K562 (cell line): ENCODE measurements at places on chromosomes 3 and 15. TPM values are rescaled to one million over a fixed set of nuclear protein-coding genes. Genes with fewer than 3 reads are reported as not detected.

The TM4SF4 gene
- 0.31 and 0.81 TPM in 2 replicates for total RNA-seq

The COMMD2 gene
- total RNA-seq: 36.1 and 37.5 TPM in 2 replicates

The TBCCD1 gene
- 18.4 and 20.9 TPM in 2 replicates for total RNA-seq

The CCR9 gene
- not detected in 2 replicates for total RNA-seq

The CD47 gene
- 36.2 and 36.3 TPM in 2 replicates for total RNA-seq

The PDZRN3 gene
- 0.07 and 0.16 TPM in 2 replicates for total RNA-seq

The ARNT2 gene
- total RNA-seq: not detected in 2 replicates

The ALPK3 gene
- 0.07 and 0.13 TPM in 2 replicates for total RNA-seq

The MNS1 gene
- 2.5 and 2.7 TPM in 2 replicates for total RNA-seq

The CLASP2 gene
- 83.2 and 93.1 TPM in 2 replicates for total RNA-seq

The NEK11 gene
- 1.1 and 1.2 TPM in 2 replicates for total RNA-seq

The NR2E3 gene
- total RNA-seq: not detected in 2 replicates

The PRKCI gene
- 23.6 and 33.2 TPM in 2 replicates for total RNA-seq

The RPL15 gene
- 2,579 and 2,753 TPM in 2 replicates for total RNA-seq

The HRG gene
- not detected in 2 replicates for total RNA-seq

The GOLGA6L26 gene
- not detected in 2 replicates for total RNA-seq

The CD80 gene
- total RNA-seq: 4.4 and 4.8 TPM in 2 replicates

The DGKG gene
- total RNA-seq: 0.29 TPM in 1 of 2 replicates, not detected in the other

The CD200R1 gene
- not detected in 2 replicates for total RNA-seq

The BFSP2 gene
- total RNA-seq: not detected in 2 replicates

The CCR8 gene
- not detected in 2 replicates for total RNA-seq

The MORC1 gene
- 0.13 and 0.31 TPM in 2 replicates for total RNA-seq

The TIPIN gene
- 27.4 and 28.0 TPM in 2 replicates for total RNA-seq

The COX5A gene
- 476 and 490 TPM in 2 replicates for total RNA-seq

The DPH6 gene
- total RNA-seq: 17.6 and 18.8 TPM in 2 replicates

The REC114 gene
- 0.20 TPM in 1 of 2 replicates, not detected in the other for total RNA-seq

The EXD1 gene
- total RNA-seq: not detected in 2 replicates

The ERICH6 gene
- total RNA-seq: not detected in 2 replicates

The SAMD7 gene
- total RNA-seq: not detected in 2 replicates

The RASGRP1 gene
- total RNA-seq: 0.31 and 0.51 TPM in 2 replicates

The MANF gene
- 39.3 and 49.9 TPM in 2 replicates for total RNA-seq

The CFAP20DC gene
- total RNA-seq: 3.5 and 4.6 TPM in 2 replicates

The GRK7 gene
- 0.04 TPM in 1 of 2 replicates, not detected in the other for total RNA-seq

The MESP2 gene
- 0.47 and 0.66 TPM in 2 replicates for total RNA-seq

The ERC2 gene
- 0.07 and 0.16 TPM in 2 replicates for total RNA-seq

The SLC12A1 gene
- not detected in 2 replicates for total RNA-seq

The C15orf62 gene
- 0.40 and 0.45 TPM in 2 replicates for total RNA-seq

The SKOR1 gene
- 0.31 TPM in 2 replicates for total RNA-seq

The TRPM1 gene
- total RNA-seq: not detected in 2 replicates

The AADACL2 gene
- not detected in 2 replicates for total RNA-seq

The POLQ gene
- 8.8 and 10.8 TPM in 2 replicates for total RNA-seq

The ITGA11 gene
- not detected in 2 replicates for total RNA-seq

The GREM1 gene
- total RNA-seq: 0.20 and 0.34 TPM in 2 replicates

The ZNF80 gene
- total RNA-seq: not detected in 2 replicates

The FOXP1 gene
- 26.2 and 29.4 TPM in 2 replicates for total RNA-seq

The CATSPER2 gene
- 3.7 and 3.8 TPM in 2 replicates for total RNA-seq

The SMCO1 gene
- 0.20 TPM in 1 of 2 replicates, not detected in the other for total RNA-seq

The ABI3BP gene
- 0.24 TPM in 1 of 2 replicates, not detected in the other for total RNA-seq

The TMEM40 gene
- total RNA-seq: not detected in 2 replicates

The CAPN3 gene
- total RNA-seq: 0.33 TPM in 1 of 2 replicates, not detected in the other

The SEMA3G gene
- 0.07 TPM in 1 of 2 replicates, not detected in the other for total RNA-seq

The APPL1 gene
- total RNA-seq: 6.9 and 8.0 TPM in 2 replicates
